Cerebellar nuclear complex (tissue), 1 donor: ENCODE measurements at places on chromosomes 12 and 14.

DNA sequence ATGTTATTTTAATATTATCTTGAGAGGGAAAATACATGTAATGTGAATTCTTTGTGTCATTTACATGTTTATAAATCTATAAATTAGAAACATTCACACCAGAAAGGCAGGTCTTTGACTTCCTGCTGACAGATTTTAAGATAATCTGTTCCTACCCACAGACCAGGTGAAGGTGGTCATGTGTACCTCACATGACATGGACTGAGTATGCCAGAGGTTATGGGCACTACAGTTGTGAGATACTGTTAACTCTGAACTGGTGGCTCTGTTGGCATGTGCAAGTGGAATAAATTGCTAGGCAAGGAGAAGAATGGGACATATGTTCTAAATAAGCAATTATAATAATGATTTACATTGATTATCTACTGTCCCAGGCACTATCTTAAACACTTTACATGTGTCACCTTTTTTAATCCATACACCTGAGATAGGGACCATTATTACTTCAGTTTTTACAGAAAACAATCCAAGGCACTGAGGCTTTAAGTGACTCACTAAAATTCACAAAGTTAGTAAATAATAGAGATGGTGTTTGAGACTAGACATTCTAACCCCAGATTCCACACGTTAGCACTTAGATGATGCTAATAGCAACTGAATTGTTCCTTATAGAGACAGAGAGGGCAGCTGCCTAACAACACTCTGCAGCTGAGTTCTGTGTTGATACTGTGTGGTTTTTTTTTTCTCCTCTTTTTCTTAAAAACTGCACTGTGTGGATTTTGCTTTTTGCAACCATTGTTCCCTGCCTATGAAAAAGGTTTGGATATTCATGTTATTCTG, 23.8 kb downstream of the SLC16A7 start:
- no peak for DNase-seq

GRCh38 chr12:22083167-22083566, 37.1 kb downstream of the CMAS start:
- peak; percentile 33 for DNase-seq

GRCh38 chr14:99544991-99545390, 59.0 kb downstream of the CCDC85C start:
- DNase-seq = no peak

- DNase-seq = no peak
These were observed 26.9 kb upstream of the LGALS3 start for GRCh38 chr14:55102141-55102621.

GRCh38 chr12:40342010-40342409, 117.2 kb downstream of the LRRK2 start:
- DNase-seq = no peak

DNA sequence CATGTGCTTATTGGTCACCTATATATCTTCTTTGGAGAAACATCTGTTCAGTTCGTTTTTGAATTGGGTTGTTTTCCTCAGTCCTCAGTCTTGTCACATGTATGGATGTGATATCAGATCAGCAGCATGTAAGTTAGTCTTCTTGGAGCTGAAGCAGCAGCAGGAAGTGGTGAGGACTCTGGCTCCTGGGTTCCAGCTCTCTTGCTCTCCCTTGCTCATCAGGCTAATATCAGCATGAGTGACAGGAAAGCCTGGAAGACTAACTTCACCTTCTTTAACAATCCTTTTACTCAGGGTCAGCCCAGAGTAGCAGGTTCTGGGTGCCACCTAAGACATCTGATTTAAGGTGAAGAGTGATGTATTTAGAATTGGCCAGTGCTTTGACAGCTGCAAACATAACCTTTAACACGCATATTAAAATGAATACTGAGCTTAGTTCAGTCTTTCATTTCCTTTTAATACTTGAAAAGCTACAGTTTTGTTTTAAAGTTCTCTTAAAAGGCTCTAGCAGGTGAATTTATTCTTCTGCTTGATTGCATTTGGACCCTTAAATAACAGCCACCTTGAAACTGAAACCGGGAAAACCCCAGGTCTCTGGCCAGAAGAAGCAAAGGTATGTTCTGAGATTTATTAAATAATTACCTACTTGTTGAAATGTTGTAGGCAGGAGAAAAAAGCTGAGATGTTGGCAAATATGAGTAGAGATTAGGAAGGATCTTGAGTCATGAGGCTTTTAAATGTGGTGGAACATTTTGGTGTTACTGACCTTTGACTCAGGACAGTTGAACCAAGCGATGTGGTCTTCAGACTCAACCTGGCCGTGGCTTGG, 54.3 kb downstream of the DRAM1 start:
- DNase-seq = no peak

GRCh38 chr14:69879175-69880043, at the start of gene SMOC1:
Gene SMOC1, plus strand, starts transcription at chr14:69879416. Its CDS starts 263 bp downstream, at chr14:69879679.
- no peak for DNase-seq

DNA sequence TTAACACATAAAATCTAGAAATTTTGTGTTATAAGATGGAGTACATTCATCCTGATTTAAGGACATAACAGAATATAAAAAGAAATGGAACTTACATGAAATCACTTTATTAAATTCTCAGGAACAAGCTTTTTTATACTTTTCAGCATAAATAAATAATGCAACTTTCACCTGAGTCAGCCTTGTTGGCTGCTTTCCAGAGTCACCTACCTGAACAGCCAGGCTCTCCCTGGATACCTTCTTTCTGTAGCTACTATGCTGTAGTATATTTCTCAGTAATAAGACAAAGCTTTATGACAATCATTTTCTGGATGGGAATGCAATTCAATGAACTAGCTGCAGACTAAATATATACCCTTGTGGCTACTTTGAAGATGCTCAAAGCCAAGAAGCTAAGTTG, 111.9 kb downstream of the NTS start:
- no peak for DNase-seq

- DNase-seq = no peak
These were observed 1.4 kb downstream of the VAMP1 start for GRCh38 chr12:6469092-6469491.

GRCh38 chr12:130320536-130320935, 17.2 kb upstream of the PIWIL1 start:
- no peak for DNase-seq
